ENCODE measurements at places on chromosomes 2 and 18. TPM values are rescaled to one million over a fixed set of nuclear protein-coding genes. Genes with fewer than 3 reads are reported as not detected.

MAL gene
- not detected for total RNA-seq

SERPINB13 gene
- total RNA-seq = not detected

REEP1 gene
- 0.07 TPM for total RNA-seq

TUBA4B gene
- total RNA-seq = not detected

BCL11A gene
- total RNA-seq = 0.20 TPM

CARF gene
- 6.5 TPM for total RNA-seq

DNAH7 gene
- total RNA-seq = 0.46 TPM

POTEC gene
- under 0.01 TPM for total RNA-seq

GATA6 gene
- 40.3 TPM for total RNA-seq

MAP3K19 gene
- not detected for total RNA-seq

GALNT5 gene
- total RNA-seq = 146 TPM

HOXD10 gene
- not detected for total RNA-seq

LRRTM4 gene
- not detected for total RNA-seq

KCNS3 gene
- total RNA-seq = 0.78 TPM

NT5DC4 gene
- 0.33 TPM for total RNA-seq

IL18RAP gene
- total RNA-seq = not detected

LHCGR gene
- not detected for total RNA-seq

KATNAL2 gene
- 2.2 TPM for total RNA-seq

SLC14A1 gene
- total RNA-seq = 167 TPM

DOK1 gene
- 116 TPM for total RNA-seq

ADAM23 gene
- total RNA-seq = 28.9 TPM

FAM228A gene
- total RNA-seq = 3.2 TPM

ACOXL gene
- not detected for total RNA-seq

Data from smooth muscle cell of the pulmonary artery (primary cell).